ENCODE measurements at places on chromosomes 4 and X.

DNA sequence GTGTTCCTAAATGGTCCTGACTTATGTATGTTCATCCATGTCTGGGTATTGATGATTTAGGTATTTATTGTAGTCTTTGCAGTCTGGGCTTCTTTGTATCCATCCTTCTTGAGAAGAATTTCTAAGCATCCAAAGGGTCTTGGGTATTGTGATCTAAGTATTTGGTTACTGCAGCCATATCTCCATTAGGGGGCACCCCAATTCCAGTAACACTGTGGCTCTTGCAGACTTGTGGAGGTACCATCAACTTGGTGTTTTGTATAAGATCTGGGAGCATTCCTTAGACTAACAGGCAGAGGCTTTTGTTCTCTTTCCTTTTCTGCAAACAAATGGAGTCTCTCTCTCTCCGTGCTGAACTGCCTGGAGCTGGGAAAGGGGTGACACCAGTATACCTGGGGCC lies 113.7 kb upstream of the NEXMIF start:
- no peak for DNase-seq

DNA sequence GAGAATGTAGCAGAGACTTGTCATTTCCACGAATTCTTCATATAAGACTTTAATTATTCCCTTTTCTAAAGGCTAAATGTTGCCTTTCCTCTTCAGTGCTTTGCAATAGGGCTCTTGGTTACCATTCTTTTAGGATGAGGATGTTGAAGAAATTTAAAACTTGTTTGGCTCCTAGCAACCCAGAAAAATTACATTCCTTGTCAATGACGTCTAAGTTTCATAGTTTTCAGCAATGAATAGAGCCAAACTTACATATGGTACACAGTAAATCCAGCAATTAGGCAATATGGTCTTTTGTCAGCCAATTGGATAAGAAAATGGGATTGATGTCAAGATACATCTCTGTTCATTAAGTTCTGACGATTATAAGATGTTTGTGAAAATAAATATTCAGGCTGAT lies 1639.6 kb upstream of the PCDH10 start:
- no peak for DNase-seq

GRCh38 chr4:147182041-147182440 lies 236.4 kb upstream of the TTC29 start:
- DNase-seq: no peak

DNA sequence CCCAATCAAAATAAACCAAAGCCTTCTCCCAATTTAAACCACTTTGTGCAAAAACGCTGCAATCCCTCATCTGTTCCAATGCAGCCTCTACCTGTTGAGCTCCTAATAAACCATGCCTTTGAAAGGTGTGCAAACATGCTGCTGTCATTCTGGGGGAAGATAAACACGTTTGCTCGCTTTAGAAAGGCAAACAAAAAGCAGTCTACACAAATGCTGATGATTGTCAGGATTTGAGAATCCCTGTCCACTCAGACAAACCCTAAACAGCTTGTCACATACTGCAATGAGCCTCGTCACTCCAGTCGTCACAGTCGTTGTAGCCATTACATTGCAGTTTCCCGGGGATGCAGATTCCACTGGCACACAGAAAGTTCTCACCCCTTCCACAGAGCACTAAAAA lies 145.2 kb downstream of the CORIN start:
- DNase-seq: no peak

DNA sequence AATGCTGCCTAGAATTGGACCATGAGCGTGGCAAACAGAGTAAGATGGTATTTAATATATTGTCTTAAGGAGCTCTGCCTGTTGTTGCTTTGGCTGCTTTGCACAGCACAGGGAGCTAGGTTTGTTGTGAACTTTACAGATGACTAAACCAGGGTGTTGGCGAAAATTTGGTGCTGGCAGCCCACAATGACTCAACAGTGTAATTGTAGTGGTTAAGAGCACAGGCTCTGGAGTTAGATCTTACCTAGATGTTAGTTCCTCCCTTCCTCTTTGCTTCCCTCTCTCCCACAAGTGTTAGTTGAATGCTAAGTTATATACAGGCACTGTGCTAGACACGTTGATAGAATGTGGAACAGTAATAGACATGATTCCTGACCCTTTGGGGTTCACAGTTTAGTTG lies 128.9 kb upstream of the TRPC5 start:
- no peak for DNase-seq

GRCh38 chrX:121120690-121121605 lies 73.5 kb downstream of the GLUD2 start:
- no peak for DNase-seq

GRCh38 chrX:37815366-37815765 lies 32.0 kb downstream of the DYNLT3 start:
- no peak for DNase-seq

DNA sequence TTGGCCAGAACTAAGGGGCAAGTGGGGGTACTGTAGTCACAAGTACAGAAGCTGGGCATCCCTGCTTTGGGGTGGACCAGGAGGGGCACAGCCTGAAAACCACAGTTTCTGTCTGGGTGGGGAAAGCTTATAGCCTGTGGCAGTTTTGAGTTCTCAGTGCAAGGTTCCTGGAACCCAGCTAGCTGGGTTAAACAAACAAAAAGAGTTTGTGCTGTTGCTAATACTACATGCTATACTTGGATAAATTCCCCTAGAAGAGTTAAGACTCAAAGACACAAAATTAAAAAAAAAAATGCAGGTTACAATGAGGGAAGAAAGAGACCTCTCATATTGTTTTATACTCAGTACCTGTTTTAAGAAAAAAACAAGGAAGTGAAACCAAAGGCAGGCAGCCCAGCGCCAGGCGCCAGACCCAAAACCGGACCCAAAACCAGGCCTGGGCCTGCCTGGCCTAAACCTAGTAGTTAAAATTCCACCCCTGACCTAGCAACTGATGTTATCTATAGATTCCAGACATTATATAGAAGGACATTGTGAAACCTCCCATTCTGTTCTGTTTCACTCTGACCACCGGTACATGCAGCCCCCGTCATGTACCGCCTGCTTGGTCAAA lies 50.8 kb downstream of the SLC2A9 start:
- DNase-seq: no peak

GRCh38 chrX:12949205-12949926 lies 25.5 kb upstream of the TMSB4X start:
- DNase-seq: no peak

DNA sequence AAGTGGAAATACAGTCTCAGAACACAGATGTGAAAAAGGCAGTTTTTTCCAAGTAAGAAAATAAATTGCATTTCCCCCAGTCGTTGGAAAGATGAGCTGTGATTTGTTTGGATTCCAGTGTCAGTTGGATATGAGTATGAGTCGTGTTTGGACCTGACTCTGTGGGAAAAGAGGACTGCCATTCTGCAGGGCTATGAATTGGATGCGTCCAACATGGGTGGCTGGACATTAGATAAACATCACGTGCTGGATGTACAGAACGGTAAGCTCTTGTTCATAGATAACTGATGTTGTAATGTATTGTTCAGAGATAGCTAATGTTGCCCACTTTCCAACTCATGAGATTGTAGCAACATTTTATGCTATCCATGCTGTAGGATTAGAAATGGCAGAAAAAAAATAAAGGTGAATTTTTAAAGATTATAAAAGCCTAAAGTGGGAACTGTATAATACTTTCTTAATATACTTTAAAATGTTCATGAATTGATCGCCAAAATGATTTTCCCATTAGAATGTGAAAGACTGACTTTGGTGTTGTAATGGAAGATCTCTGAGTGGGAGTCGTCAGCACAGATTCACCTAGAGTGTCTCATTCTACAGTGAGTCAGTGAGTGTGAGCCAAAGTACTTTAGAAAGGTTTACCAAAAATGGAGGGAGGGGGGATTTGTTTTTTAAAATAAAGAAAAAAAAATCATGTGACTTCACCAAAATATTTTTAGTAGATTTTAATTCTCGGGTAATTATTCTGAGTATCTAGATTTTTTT lies 178.7 kb downstream of the DCTD start:
- no peak for DNase-seq

- DNase-seq: no peak
Observed at GRCh38 chrX:97389761-97390192, 506.1 kb downstream of the RPA4 start.

GRCh38 chrX:153353416-153353815 lies 19.5 kb downstream of the ZNF275 start:
- no peak for DNase-seq

DNA sequence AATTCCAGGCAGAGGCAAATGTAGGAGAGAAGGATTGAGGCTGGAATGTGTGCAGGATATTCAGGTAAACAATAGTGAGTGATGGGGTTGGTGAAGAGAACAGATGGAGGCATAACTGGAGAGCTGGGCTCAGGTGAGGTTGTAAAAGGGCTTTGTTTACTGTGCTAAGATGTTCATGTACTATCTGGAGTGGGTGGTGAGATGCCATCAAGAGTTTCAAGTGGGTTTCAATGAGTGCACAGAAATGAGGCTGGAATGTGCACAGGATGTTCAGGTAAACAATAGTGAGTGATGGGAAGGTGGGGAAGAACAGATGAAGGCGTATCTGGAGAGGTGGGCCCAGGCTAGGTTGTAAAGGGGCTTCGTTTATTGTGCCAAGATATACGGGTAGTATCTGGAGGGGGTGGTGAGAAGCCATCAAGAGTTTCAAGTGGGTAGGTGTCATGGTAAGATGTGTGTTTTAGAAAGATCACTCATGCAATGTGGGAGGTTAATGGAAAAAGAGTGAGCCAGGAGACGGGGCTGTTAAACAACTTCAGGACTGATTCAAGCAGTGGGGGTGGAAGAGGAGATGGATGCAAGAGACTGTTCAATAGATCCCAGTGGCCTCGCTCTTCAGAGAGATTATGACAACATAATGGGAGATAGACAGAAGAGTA lies 25.4 kb upstream of the NMU start:
- DNase-seq: no peak

DNA sequence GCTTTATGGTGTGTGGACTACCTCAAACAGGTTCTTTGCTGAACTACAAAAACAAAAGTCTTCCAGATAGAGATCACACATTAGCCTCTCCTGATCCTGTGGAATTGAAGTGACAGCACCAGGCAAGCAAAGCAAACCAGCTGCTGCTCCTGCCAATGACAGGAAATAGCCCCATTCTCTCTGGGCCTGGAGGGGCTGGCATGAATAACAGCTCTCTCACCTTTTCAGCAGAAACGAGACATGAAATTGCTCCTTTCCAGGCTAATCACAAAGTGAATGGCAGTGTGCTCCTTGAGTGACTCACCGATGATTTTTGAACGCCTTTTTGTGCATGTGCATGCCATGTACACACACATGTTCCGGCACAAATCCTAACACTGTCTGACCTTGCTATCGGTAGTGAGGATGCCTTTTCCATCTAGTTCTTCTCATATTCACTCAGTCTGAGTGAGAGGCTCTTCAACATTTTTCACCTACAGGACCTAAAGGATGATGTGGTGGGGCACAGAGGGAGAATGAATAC lies 24.4 kb downstream of the MFAP3L start:
- no peak for DNase-seq

DNA sequence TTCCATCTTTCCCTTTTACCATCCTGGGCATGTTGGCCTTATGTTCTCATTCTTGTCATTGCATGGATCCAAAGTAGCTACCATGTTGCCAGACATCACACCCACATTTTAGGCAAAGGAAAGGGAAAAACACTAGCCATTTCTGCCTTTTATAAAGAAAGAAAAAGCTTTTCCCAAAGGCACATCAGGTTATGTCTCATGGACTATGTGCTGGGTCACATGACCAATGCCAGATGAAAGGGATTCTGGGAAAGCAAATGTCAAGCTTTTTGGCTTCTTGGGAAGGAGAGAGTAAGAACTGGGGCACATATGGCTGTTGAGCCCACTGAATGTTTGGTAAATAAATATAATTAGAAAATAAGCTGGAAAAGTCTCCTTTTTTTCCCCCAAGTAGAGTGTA lies 4.3 kb upstream of the SOD3 start:
- no peak for DNase-seq

DNA sequence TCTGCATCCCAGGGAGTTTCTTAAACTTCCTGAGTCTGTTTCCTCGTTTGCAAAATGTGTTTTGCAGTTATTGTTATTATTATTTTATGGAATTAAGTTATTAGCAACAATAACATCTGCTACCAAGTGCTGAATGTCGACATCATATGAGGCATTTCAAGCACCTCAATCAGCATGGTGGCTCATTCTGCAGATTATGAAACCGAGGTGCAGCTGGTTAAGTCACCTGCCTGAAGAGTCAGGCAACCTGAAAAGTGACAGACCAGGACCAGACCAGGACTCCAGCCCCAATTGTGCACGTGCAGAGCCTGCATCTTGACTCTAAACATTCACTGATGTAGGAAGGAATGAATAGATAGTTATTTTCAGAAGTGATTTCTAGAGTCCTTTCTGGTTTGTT lies 99.8 kb downstream of the AFAP1 start:
- no peak for DNase-seq

DNA sequence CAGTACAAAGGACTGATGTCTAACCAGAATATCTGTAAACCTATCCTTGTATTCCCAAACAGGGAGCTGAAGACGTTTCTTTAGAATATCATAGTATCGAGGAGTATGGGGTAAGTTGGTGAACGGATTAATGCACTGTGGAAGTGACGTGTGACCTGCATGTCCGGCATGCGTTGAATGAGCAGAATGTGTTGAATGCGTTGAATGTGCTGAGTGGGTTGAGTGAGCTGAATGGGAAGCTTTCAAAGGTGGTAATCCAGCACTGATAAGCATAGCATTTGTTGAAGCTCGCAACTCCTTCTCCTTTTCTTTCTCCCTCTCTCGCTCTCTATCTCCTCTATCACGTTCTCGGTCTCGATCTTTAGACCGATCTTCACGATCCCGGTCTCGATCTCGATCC lies 8.1 kb downstream of the DHX15 start:
- DNase-seq: no peak

GRCh38 chrX:13759152-13759718 lies 24.7 kb downstream of the OFD1 start:
- no peak for DNase-seq

DNA sequence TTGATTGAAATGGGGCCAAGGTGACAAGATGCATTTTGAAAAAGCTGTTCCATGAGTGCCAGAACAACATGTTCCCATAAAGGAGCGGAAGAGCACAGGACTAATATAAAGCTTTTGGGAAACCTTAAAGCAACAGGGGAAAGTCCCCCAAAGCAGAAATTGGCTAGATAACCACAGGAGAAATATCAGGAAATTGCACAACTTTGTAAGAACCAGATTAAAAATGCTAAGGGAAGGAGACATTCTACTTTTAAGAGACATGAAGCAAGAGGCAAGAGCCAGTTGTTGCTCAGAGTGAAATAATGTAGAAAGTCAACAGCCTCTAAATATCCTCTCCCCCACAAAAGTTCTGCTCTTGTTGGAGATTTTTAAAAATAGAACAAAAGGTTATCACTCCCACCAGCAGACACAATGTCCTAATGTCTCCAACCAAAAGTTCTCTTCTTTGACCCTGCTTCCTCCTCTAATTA lies 85.2 kb upstream of the LNX1 start:
- DNase-seq: no peak

- no peak for DNase-seq
Observed at GRCh38 chr4:96602661-96603060, 762.8 kb downstream of the PDHA2 start.

- no peak for DNase-seq
Observed at GRCh38 chrX:19829814-19830213, 57.6 kb downstream of the SH3KBP1 start.

- no peak for DNase-seq
Observed at GRCh38 chr4:38534344-38535045, 129.5 kb upstream of the KLF3 start.
